ENCODE measurements at places on chromosomes 12 and 14. TPM values are rescaled to one million over a fixed set of nuclear protein-coding genes. Genes with fewer than 3 reads are reported as not detected.

Gene CLEC9A
- total RNA-seq: not detected

Gene MEG3
- 8.2 TPM for total RNA-seq

DNA sequence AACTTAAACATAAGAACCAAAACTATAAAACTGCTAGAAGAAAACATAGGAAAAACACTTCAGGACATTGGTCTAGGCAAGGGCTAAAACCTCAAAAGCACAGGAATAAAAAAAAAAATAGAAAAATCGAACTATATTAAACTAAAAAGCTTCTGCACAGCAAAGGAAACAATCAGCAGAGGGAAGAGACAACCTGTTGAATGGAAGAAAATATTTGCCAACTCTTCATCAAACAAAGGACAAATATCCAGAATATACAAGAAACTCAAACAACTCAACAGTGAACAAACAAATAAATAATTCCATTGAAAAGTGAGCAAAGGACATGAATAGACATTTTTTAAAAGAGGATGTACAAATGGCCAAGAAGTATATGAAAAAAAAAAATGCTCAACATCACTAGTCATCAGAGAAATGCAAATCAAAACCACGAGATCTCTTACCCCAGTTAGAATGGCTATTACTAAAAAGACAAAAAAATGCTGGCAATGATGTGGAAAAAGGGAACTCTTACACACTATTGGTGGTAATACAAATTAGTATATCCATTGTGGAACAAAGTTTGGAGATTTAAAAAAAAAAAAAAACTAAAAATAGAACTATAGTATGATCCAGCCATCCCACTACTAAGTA, 152.0 kb downstream of the NDUFA12 start:
- DNase-seq: no peak

DNA sequence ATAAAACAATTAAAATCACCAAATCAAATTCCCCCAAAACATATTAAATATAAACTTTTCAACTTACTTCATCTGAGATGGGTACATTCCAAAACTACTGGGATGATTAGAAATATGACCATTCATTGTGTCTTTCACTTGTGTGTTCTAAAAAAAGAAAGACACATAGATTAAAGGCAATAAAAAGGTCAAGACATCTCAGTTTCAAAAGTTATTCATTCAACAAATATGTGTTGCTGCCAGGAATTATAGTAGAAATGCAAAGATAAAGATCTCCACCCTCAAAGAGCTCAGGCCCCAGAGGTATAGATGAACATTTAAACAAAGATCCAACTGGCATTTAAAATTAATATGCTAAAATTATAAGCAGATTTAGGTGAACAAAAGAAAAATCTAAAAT, 106.4 kb downstream of the EPS8 start:
- DNase-seq: no peak

DNA sequence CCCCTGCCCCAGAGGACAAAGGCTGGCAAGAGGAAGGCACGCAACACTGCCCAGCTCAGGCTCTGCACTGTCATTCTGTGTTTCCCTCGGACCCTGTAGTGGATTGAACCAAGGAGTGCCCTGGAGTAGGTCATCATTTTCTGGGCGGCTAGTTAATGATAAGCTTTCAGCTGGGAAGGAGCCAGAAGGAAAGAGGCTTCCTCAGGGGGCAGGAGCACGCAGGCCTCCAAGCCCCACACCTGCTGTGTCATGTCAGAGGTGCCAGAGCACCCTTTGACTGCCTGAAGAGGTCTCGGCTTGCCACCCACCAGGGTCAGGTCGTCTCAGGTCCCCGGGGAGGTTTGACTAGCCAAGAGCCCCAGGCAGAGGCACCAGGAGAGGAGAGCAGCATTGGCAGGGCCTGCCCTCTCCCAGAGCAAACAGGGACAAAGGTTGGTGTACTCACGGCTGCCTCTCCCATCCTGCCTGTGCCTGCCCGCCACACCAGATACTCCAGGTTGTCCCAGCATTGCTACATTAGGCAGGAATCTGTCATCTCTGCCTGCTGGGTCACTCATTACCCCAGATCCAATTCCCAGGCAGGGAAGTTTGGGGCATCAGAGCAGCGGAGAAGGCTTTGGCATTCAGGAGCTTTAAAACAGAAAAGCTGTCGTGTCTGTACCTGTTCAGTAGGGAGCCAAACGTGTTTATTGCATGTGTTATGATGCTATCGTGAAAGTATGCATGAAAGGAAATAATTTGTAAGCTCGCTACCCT, 33.5 kb upstream of the ATP2A2 start:
- DNase-seq: peak; percentile 44

- DNase-seq: no peak
These were observed 88.5 kb upstream of the SLC38A4 start for GRCh38 chr12:46914336-46914735.

DNA sequence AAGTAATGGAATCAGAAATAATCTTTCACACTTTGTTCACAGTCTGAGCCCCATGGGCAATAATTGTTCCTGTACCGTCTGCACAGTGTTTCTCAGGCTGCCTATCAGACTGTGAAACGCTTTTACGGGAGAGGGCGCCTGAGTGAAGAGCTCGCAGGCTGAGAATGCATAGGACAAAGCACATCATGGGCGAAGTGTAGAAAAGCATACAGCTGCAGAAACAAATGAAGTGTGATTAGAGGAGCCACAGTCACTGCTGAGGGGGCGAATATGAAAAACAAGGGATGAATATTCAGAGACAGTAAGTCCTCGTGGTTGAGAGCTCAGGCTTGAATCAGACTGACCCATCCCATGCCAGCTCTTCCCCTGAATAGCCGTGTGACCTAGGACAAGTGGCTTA, 438.4 kb upstream of the DCN start:
- no peak for DNase-seq

- DNase-seq: peak; percentile 56
These were observed 122.7 kb downstream of the SLC38A6 start for GRCh38 chr14:61103541-61104339.

DNA sequence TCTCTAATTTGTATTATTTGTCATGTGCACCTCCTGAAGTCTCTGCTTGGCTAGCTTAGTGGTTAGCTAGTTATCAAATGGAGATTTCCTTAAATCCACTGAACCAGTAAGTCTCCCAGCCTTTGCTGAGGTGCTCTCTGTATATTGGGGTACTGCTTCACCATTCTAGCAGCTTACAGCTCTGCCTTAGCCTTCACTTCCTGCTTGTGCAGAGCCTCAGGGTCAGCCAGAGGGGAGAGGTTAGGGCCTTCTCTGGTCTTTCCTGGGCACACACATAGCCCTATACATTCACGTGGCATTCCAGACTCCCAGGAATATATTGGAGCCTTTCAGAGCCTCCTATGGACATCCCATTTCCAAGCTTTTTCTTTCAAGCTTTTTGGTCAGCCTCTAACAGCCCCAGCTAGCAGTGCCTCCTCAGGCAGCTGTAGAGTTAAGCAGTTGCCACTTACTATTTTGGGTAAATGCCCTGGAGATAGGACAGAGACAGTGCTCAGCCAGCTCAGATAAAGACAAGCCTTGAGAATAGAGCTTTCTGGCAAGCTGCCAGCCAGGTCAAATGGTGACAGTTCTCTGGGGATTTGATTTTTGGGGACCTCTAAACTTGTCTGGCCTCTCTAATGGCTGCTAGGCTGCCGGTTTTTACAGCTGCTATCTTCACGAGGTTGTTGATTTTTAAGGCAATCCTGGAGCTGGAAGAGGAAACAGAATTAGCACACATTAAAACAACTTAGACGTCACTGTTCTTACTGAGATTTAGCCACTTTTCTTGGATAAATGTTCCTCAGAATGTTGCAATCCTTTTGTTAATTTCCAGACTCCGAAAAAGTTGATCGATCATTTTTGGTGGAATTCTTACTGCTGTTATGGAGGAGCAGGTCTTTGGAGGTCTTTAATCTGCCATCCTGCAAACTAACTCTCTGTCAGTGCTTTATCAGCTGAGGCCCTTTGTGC, 32.9 kb downstream of the FBXW8 start:
- no peak for DNase-seq

DNA sequence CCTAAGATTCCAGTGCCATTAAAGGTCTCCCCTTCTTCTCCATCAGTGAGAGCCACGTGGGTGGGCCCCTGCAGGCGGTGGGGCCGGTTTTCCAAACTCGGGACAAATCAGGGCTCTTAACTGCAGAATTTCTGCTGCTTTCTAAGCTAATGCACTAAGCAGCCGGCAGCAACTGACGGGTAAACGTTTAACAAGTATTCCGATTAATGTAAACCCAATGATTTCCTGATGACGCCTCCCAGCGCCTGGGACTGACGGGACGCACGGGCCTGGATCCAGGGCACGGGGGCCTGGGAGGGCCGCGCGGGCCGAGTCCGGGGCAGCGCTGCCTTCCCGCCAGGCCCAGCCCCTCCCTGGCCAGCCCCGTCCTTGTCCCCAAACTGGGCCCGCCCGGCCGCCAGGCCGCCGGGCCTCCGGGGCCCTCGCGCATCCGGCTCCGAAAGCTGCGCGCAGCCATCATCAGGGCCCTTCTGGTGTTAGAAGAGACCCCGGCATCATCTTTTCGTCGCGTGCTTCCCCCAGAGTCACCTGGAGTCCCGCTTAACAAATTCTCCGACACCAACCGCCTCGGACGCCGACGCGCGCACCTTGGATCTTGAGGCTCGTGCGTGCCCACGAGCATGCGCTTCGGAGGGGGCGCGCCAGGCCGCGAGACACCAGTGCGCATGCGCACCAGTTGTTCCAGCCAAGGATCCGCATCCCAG, at the start of gene MLH3:
MLH3 (minus strand) TSS at position 616 of the 704 bp plus-strand sequence. CDS start 1,812 bp downstream, outside the sequence.
- peak; percentile 95 for DNase-seq

GRCh38 chr14:85056267-85056666, 473.7 kb upstream of the FLRT2 start:
- DNase-seq: no peak

DNA sequence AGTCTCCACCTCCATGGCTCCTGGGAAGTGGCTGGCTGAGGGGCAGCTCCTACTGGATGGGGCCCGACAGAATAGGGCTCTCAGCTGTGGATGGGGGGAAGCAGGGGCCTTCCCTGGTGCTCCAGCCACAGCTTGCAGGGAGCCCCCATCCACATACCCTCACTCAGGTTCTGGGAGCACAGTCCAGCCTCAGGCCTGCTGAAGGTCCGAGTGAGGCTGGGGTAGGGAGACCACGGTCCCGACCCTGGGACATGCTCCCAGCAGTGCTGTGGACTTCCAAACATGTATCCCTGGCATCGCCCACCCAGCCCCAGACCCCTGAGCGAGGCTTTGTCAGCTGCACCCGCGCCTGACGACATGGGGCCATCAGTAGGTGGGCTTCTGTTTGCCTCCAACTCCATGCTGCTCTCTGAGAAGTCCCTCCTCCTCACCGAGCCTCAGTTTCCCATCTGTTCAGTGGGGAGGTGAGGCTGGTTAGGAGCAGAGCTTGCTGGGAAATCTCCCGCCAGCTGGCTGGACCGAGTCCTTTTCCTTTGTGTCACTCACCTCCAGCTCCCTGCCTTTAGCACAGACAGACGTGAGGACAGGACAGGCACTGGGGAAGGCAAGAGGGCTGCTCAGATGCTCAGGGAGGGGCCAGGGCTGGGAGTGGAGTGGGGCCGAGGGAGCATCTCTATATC, 9.1 kb upstream of the ATG101 start:
- DNase-seq: no peak

GRCh38 chr12:12804011-12804410, 9.1 kb upstream of the DDX47 start:
- no peak for DNase-seq

GRCh38 chr12:88993651-88994050, 358.6 kb downstream of the DUSP6 start:
- no peak for DNase-seq

- DNase-seq: no peak
These were observed 98.9 kb downstream of the DENND5B start for GRCh38 chr12:31491841-31492598.

Gene KANSL2
- 45.9 TPM for total RNA-seq

DNA sequence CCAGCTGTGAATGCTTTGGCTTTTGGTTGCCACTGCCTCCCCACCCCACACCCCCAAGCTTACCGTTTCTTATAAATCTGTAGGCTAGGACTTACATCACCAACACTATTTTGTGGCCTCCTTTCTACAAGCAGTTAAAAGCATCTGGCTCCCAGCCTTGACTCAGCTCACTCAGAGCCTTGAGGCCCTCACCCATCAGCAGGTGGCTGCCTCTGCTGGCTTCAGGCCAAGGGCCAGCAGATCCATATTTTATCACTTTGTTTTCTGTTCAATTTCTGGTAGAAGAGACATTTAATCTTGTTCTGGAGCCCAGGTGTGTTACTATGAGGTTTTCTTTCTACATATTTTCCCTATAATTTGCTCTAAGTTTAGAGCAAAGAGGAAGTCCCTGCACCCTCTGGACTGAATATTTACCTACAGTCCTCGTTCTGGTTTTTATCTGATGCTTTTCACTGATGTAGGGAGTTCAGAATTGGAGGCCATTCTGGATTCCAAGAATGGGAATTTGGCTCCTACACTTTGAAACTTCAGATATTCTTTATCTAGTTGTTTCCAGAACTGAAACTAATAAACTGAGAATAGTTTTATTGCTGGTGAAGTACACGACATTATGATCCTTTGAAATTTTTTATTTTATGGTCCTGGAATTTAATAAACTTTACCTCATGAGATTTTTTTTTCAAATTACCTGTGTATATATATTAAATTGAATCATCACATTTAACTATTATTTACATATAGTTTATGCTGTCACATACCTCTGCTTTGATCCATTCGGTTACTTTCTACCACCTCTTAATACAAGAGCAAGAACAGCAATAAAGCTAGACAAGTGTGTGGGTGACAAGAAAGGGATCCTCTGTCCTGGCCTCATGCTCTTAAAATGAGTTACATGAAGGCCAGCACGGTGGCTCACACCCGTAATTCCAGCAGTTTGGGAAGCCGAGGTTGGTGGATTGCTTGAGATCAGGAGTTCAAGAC, 22.2 kb downstream of the PLBD1 start:
- DNase-seq: no peak

- no peak for DNase-seq
These were observed 27.2 kb upstream of the MLXIP start for GRCh38 chr12:122051231-122051876.

DNA sequence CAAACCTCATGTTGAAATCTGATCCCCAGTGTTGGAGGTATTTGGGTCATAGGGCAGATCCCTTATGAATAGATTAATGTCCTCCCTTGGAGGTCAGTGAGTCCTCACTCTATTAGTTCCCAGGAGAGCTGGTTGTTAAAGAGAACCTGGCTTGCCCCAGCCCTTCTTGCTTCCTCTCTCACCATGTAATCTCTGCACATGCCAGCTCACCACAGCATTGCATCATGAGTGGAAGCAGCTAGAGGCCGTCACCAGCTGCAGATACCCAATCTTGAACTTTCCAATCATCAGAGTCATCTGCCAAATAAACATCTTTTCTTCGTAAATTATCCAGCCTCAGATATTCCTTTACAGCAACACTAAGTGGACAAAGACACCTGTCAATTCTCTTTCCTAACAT, 161.8 kb upstream of the IGF1 start:
- DNase-seq: no peak

DNA sequence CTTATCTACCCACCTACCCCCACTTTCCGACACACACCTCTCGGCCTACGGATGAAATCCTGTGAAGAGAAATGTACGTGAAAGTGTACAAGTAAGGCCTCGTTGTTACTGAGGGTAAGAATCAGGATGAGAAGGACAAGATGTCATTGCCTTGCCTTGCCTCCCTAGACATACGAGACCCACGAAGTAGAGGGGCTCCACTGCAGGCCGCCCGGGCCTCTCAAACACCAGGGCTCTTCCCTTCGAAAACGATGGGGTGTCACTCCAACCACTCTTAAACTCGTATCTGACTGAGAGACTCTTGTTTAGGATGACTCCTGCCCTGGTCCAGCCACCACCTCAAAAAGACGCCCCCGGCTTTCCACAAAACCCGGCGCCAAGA, 498 bp downstream of the RACGAP1 start:
- DNase-seq: no peak

Gene SERPINA5
- total RNA-seq: 2.6 TPM

Gene GSC
- total RNA-seq: 0.52 TPM

Data from lower leg skin (tissue), 4 donors.